ENCODE measurements at places on chromosomes 13 and 19.

DNA sequence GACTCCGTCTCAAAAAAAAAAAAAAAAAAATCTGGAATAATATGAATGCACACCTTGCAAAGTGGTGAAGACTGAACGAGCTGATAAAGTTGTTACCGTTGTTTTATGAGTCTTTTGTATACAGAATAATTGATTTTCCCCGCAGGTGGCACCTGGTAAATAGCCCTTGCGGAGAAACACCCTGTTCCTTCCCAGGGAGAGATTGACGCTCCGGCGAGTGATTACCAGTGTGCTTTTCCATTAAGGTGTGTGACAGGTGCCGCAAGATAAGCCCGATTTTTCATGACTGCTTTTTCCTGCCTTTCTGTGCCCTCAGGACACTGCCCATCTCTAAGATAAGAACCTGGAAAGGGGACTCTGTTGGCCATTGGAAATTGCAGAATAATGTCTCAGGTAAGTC lies 943 bp downstream of the ZNF302 start:
- DNase-seq: no peak

DNA sequence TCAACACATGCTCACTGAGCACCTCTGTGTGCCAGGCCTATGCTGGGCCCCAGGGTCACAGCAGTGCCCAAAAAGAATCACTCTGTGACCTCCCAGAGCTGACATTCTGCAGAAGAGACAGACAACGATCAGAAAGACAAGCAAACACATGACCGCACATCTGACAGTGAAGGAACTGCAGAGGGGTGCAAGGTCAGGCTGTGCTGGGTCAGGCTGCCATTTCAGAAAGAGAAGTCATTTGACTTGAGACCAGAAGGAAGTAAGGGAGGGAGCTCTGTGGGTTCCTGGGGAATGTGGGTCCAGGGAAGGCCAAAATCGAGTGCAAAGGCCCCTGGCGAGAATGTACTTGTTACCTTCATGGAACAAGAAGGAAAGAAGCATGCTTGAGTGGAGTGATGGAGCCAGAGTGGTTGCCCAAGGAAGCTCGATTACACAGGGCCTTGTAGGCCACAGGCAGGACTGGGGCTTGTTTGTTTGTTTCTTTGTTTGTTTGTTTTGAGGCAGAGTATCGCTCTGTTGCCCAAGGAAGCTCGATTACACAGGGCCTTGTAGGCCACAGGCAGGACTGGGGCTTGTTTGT lies 11.4 kb upstream of the CD22 start:
- no peak for DNase-seq

- no peak for DNase-seq
Observed at GRCh38 chr19:6340493-6341201, 7.2 kb upstream of the ACER1 start.

DNA sequence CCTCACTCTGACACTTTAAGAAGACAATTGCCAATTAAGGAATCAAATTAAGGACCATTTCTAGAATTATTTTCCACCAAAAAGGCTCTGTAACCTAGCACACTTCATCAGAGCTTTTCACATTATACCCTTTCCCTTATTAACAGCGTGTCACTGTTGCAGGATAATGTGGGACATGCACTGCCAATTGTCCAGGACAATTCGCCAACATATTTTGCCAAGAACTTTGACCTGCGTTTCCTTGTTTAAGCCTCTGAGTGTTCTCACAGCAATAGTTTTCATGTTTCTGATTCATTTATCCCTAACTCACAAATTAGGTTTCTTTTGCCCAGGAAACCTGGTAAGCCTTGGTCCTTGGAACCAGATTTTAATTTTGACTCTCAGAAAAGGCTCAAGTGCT lies 13.3 kb downstream of the COL4A1 start:
- no peak for DNase-seq

- no peak for DNase-seq
Observed at GRCh38 chr13:32969516-32969941, 46.7 kb upstream of the KL start.

- no peak for DNase-seq
Observed at GRCh38 chr19:16031872-16032200, 44.5 kb upstream of the TPM4 start.

- DNase-seq: no peak
Observed at GRCh38 chr19:55538132-55538531, 1.2 kb upstream of the SBK2 start.

- DNase-seq: no peak
Observed at GRCh38 chr13:53513226-53513625, 484.6 kb downstream of the OLFM4 start.

DNA sequence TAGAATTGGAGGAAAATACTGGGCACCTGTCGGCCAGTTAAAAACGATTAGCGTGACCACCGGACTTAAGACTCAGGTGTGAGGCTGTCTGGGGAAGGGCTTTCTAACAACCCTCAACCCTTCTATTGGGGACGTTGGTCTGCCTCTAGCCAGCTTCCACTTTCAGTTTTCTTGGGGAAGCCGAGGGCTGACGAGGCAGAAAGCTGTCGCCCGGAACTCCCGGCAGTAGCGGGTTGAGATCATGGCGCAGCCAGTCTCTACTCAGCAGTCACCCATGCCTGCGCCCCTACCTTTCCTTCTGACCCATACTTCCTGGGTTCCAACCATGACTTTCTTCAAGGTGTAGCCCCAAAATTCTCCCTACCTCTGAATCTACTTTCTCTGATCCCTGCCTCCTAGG lies 1424.1 kb downstream of the SLITRK1 start:
- no peak for DNase-seq
